ENCODE measurements at places on chromosomes 6 and 20. TPM values are rescaled to one million over a fixed set of nuclear protein-coding genes. Genes with fewer than 3 reads are reported as not detected.

Gene HLA-DMB
- total RNA-seq: 0.50 TPM

Gene C4A
- total RNA-seq: 1.6 TPM

Gene MYBL2
- 67.0 TPM for total RNA-seq

Gene PXMP4
- 3.8 TPM for total RNA-seq

Gene ENPP5
- not detected for total RNA-seq

Gene BTN1A1
- total RNA-seq: not detected

Gene SLC26A8
- total RNA-seq: under 0.01 TPM

Gene SLC17A3
- total RNA-seq: not detected

Gene FKBP1C
- 2.3 TPM for total RNA-seq

Gene BTBD3
- total RNA-seq: 27.5 TPM

Gene STMND1
- total RNA-seq: not detected

Gene AKAP12
- total RNA-seq: 460 TPM

Gene NKAIN4
- total RNA-seq: not detected

Gene FHL5
- not detected for total RNA-seq

Gene INSM1
- not detected for total RNA-seq

Gene DYNLT2
- total RNA-seq: 1.4 TPM

Gene LRFN2
- not detected for total RNA-seq

Gene SULF2
- 41.2 TPM for total RNA-seq

Gene SLC22A7
- not detected for total RNA-seq

Gene DEFB132
- not detected for total RNA-seq

Gene CST7
- total RNA-seq: not detected

Gene ZBTB24
- 12.3 TPM for total RNA-seq

Gene TPX2
- 120 TPM for total RNA-seq

Gene PSORS1C2
- not detected for total RNA-seq

Gene SYNDIG1
- total RNA-seq: not detected

Gene REM1
- 0.14 TPM for total RNA-seq

Gene SEMG1
- not detected for total RNA-seq

Gene MAN1A1
- 58.8 TPM for total RNA-seq

Gene MOXD1
- 0.07 TPM for total RNA-seq

Gene IL17A
- total RNA-seq: not detected

Gene PPP1R3G
- total RNA-seq: 0.36 TPM

Gene HSPA12B
- total RNA-seq: 23.8 TPM

All from thoracic aorta endothelial cell (primary cell).